ENCODE measurements at places on chromosomes 6 and 20. TPM values are rescaled to one million over a fixed set of nuclear protein-coding genes. Genes with fewer than 3 reads are reported as not detected.

- DNase-seq, result no peak
- H3K4me1 ChIP-seq, result no peaks in the 10 kb centered on the region
- H3K27ac ChIP-seq, result no peak overlapping the region
- H3K36me3 ChIP-seq, result no peaks in the 10 kb centered on the region
- H3K27me3 ChIP-seq, result no peaks in the 10 kb centered on the region
Observed at GRCh38 chr20:63114006-63114692, 101.8 kb downstream of the YTHDF1 start.

GRCh38 chr6:112252571-112253497 is 1.5 kb downstream of the LAMA4 start:
- no peaks in the 10 kb centered on the region for H3K36me3 ChIP-seq
- no peaks in the 10 kb centered on the region for H3K27me3 ChIP-seq
- no peak for DNase-seq
- no peak overlapping the region for H3K27ac ChIP-seq
- no peaks in the 10 kb centered on the region for H3K4me1 ChIP-seq

- no peak overlapping the region for H3K27ac ChIP-seq
- H3K4me1 ChIP-seq, result no peaks in the 10 kb centered on the region
- no peak overlapping the region for H3K4me3 ChIP-seq
- DNase-seq, result no peak
- H3K27me3 ChIP-seq, result no peaks in the 10 kb centered on the region
- no peaks in the 10 kb centered on the region for H3K36me3 ChIP-seq
Observed at GRCh38 chr20:53023732-53024520, 51.8 kb downstream of the TSHZ2 start.

DNA sequence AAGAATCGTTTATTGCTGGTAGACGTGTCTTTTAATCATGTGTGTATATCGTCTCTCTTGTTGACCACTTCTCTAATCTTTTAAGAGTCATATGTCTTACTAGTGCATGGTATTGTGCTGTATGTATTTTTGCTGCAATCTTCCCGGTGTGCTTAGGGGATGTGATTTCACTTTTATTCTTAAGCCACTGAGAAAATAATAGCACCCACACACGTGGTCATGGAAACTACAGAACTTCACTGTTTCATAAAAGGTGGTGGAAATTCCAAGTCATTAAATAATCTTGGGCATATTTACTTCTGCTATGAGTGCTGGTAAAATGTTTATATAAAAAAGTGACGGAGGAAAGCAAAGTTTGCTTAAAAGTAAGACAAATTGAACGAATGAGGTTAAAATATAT is 3.0 kb upstream of the CDYL start:
- no peak for DNase-seq
- H3K27ac ChIP-seq, result no peak overlapping the region
- no peaks in the 10 kb centered on the region for H3K27me3 ChIP-seq
- H3K36me3 ChIP-seq, result no peaks in the 10 kb centered on the region
- H3K4me1 ChIP-seq, result no peaks in the 10 kb centered on the region

- no peaks in the 10 kb centered on the region for H3K27me3 ChIP-seq
- DNase-seq, result no peak
- no peak overlapping the region for H3K27ac ChIP-seq
Observed at GRCh38 chr6:127102859-127103258, 15.6 kb upstream of the RSPO3 start.

DNA sequence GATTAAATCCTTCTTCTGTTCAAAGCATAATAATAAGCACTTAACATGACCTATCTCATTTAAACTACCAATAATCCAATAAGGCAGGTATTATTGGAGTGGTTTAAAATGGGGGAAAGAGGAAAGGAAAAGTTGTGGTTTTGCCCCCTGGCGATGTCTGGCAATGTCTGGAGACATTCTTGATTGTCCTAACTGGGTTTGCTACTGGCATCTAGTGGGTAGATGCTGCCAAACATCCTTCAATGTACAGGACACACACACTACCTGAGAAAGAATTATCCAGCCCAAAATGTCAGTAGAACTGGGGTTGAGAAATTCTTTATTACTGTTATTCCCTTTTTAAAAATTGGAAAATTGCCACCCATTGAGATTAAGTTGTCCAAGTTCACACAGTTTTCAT is 25.2 kb upstream of the SRSF6 start:
- no peak overlapping the region for H3K27ac ChIP-seq
- H3K27me3 ChIP-seq, result no peaks in the 10 kb centered on the region
- H3K4me3 ChIP-seq, result no peak overlapping the region
- no peaks in the 10 kb centered on the region for H3K36me3 ChIP-seq
- DNase-seq, result no peak

GRCh38 chr20:56827763-56828162 is 198.7 kb downstream of the TFAP2C start:
- H3K36me3 ChIP-seq, result no peaks in the 10 kb centered on the region
- no peaks in the 10 kb centered on the region for H3K27me3 ChIP-seq
- no peak overlapping the region for H3K4me3 ChIP-seq
- H3K4me1 ChIP-seq, result no peaks in the 10 kb centered on the region

DNA sequence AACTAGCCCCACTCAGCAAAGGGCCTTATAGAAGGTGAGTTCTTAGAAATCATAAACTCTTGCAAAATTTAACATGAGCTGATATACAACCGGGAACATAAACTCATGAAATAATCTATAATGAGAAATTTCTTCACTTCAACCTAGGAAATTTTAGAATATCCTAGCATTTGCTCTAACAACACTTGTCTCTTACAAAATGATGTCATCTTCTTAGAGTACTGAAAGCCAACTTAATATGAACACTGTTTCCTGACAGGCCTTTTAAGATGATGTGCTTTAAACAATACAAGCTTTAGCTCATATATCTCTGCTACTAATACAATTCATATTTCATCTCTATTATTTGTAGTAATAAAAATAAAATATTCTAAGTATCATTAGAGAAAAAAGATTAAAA is 932 bp downstream of the PACRG start:
- peaks cover 5% of the 10 kb centered on the region for H3K36me3 ChIP-seq
- peaks cover 8% of the 10 kb centered on the region for H3K4me1 ChIP-seq
- no peak overlapping the region for H3K4me3 ChIP-seq

- H3K27ac ChIP-seq, result no peak overlapping the region
- no peaks in the 10 kb centered on the region for H3K36me3 ChIP-seq
- no peak overlapping the region for H3K4me3 ChIP-seq
- no peak for DNase-seq
Observed at GRCh38 chr6:129662406-129662766, 47.6 kb downstream of the ARHGAP18 start.

- H3K27ac ChIP-seq, result no peak overlapping the region
- no peaks in the 10 kb centered on the region for H3K36me3 ChIP-seq
- peaks cover 10% of the 10 kb centered on the region for H3K4me1 ChIP-seq
- no peak for DNase-seq
- no peak overlapping the region for H3K4me3 ChIP-seq
Observed at GRCh38 chr6:28424163-28424562, 19.1 kb downstream of the ZSCAN23 start.

DNA sequence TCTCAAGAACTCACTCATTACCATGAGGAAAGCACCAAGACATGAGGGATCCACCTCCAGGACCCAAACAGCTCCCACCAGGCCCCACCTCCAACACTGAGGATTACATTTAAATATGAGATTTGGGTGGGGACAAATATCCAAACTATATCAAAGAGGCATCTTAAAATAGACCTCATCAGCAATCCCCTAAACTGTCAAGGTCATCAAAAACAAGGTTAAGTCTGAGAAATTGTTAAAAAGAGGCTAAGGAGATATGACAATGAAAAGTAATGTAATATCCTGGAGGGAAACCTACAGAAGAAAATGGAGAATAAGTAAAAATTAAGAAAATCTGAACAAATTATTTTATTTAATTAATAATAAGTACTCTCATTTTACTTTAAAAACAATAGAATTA is 922.3 kb downstream of the HACE1 start:
- no peaks in the 10 kb centered on the region for H3K36me3 ChIP-seq
- H3K4me3 ChIP-seq, result no peak overlapping the region
- H3K27ac ChIP-seq, result no peak overlapping the region
- H3K27me3 ChIP-seq, result no peaks in the 10 kb centered on the region
- H3K4me1 ChIP-seq, result no peaks in the 10 kb centered on the region

GRCh38 chr20:17834804-17835203 is 133.8 kb downstream of the SNX5 start:
- no peak for DNase-seq
- H3K4me1 ChIP-seq, result no peaks in the 10 kb centered on the region
- no peak overlapping the region for H3K27ac ChIP-seq
- H3K36me3 ChIP-seq, result no peaks in the 10 kb centered on the region
- no peak overlapping the region for H3K4me3 ChIP-seq

- no peak for DNase-seq
- H3K4me3 ChIP-seq, result no peak overlapping the region
- no peaks in the 10 kb centered on the region for H3K27me3 ChIP-seq
- H3K4me1 ChIP-seq, result no peaks in the 10 kb centered on the region
Observed at GRCh38 chr6:162344646-162345010, 382.9 kb downstream of the PRKN start.

DNA sequence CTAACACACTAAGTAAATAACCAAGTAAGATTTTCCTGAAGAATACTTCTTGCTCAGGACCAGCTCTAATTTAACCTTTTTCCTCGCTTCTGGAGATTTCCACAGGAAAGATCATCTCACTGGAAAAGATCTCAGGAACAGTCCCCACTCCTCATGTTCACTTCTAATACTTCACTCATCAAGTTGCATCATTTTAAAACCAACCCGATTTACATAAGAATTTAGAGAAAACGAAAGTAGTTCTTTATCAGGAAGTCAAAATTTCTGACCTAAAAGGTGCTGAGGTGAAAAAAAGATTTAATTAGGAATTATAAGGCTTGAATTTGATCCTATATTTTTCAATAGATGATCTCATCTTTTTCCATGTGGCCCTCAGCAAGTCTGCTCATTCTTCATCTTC is 46.6 kb upstream of the PKHD1 start:
- no peak for DNase-seq
- no peak overlapping the region for H3K4me3 ChIP-seq
- no peaks in the 10 kb centered on the region for H3K27me3 ChIP-seq
- no peak overlapping the region for H3K27ac ChIP-seq

- no peak overlapping the region for H3K4me3 ChIP-seq
- no peak overlapping the region for H3K27ac ChIP-seq
- H3K27me3 ChIP-seq, result no peaks in the 10 kb centered on the region
- H3K4me1 ChIP-seq, result no peaks in the 10 kb centered on the region
- H3K36me3 ChIP-seq, result no peaks in the 10 kb centered on the region
- DNase-seq, result no peak
Observed at GRCh38 chr6:145028144-145028818, 707.0 kb downstream of the EPM2A start.

DNA sequence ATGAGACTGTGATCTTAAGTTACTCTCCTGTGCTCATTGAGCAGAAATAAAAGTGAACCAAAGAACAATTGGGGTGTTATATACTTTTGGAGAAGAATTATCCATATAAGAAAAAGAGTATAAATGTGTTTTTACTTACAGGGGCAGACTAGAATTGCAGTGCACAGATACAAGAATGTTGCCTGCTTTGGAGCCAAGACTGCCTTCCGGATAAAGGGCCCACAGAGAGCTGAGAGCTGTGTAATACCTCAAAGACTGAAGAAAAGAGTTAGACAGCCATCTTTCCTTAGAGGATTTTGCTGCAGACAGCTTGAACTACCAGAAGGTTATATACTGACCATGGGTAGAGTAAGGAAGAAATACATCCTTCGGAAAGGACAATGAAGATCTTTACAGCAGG is 1235.5 kb upstream of the CITED2 start:
- no peaks in the 10 kb centered on the region for H3K4me1 ChIP-seq
- H3K27ac ChIP-seq, result no peak overlapping the region
- no peak for DNase-seq

- H3K27ac ChIP-seq, result no peak overlapping the region
- H3K36me3 ChIP-seq, result no peaks in the 10 kb centered on the region
- no peaks in the 10 kb centered on the region for H3K4me1 ChIP-seq
- no peak for DNase-seq
- no peaks in the 10 kb centered on the region for H3K27me3 ChIP-seq
Observed at GRCh38 chr6:148556410-148556809, 190.4 kb upstream of the UST start.

CYP21A2 gene
- not detected for total RNA-seq

CLPSL2 gene
- total RNA-seq, result not detected

GNRH2 gene
- 0.88 TPM for total RNA-seq

Measured in naive thymus-derived CD4-positive, alpha-beta T cell (primary cell).